ENCODE measurements at places on chromosomes 4 and X. TPM values are rescaled to one million over a fixed set of nuclear protein-coding genes. Genes with fewer than 3 reads are reported as not detected.

IQCM gene
- total RNA-seq, result not detected

DNA sequence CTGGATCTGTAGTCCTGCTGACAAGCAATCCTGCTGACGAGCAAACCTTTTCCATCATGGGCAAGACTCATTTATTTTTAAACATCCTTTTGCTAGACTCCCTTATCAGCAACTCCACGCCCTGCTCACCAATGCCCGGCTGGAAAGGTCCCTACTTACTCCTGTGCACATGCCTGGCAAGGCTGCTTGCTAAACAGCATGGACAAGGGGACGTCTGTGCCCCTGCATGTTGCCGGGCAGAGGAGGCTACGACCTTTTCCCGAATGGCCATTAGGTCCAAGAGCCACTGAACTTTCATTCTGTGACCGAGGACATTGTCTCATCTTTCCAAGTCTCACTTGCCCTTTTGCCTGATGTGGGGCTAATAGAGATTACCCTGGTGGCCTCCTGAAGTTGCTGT, 98.6 kb downstream of the MGST2 start:
- no peaks in the 10 kb centered on the region for H3K36me3 ChIP-seq
- DNase-seq, result no peak
- no peaks in the 10 kb centered on the region for H3K4me1 ChIP-seq
- H3K4me3 ChIP-seq, result no peak overlapping the region
- H3K27me3 ChIP-seq, result no peaks in the 10 kb centered on the region

DNA sequence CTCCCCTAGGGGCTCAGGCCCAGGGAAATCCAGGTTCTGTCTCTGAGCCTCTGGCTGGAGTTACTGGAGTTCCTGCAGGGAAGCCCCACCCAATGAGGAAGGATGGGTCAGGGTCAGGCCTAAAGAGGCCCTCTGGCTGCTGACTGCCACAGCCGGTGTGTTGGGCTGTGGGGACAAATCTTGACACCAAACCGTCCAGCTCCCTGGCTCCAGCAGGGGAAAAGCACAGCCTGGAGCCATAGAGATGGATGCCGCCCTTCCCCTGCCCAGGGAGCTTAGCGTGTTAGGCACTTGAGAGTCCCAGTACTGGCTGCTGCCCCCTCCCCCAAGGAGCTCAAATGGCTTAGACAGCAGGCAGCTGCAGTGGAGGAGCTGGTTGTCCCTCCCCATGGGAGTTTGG, 321.3 kb upstream of the LCORL start:
- H3K4me3 ChIP-seq, result no peak overlapping the region
- DNase-seq, result no peak
- H3K4me1 ChIP-seq, result no peaks in the 10 kb centered on the region
- H3K27ac ChIP-seq, result no peak overlapping the region
- no peaks in the 10 kb centered on the region for H3K36me3 ChIP-seq

DNA sequence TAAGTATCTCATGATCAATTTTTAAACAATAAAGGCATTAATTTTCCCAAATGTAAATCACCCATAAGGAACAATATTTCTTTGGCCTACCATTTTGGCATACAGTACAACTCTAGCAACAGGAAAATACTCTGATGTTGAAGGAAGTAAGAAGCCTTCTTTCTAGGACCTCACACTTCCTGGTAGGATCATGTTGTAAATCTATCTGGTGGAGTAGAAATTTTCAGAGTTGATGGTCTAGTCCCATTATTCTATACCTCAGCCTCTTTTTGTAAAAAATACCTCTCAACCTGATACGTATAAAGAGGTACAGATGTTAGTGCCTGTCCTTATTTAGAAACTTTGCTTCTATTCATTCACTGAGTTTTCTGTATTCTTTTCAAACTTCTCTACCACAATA, 40.2 kb upstream of the GRID2 start:
- no peak overlapping the region for H3K27ac ChIP-seq
- DNase-seq, result no peak
- no peak overlapping the region for H3K4me3 ChIP-seq
- H3K36me3 ChIP-seq, result no peaks in the 10 kb centered on the region
- no peaks in the 10 kb centered on the region for H3K4me1 ChIP-seq
- no peaks in the 10 kb centered on the region for H3K27me3 ChIP-seq

GRCh38 chrX:108114541-108114940, 23.0 kb downstream of the ATG4A start:
- H3K4me3 ChIP-seq, result no peak overlapping the region
- H3K27ac ChIP-seq, result no peak overlapping the region
- no peak for DNase-seq

DNA sequence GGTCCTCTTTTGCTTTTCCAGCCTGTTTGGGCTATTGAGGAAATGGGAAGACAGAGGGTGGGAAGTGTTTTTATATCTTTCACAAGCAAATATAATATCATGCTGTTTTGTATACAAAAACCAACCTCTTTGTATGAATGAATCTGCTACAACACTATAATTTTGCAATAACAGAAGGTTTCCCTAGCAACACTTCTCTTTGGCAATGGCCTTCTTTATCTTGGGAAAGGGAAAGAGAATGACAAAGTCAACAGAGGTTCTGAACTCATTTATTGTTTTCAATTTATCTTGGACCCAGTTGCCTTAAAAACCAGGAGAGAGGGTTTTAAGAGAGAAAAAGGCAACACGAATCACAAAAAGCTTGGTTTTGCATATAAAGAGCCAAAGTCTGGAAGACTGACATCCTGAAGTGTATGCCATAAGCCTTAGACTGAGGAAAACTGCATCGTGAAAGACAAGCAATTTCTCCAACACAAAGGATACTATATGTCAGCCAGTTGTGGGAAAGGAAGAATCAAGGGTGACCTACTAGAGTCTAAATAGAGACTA, 121.8 kb upstream of the FAM241A start:
- no peak for DNase-seq
- no peaks in the 10 kb centered on the region for H3K36me3 ChIP-seq
- H3K4me1 ChIP-seq, result no peaks in the 10 kb centered on the region
- no peak overlapping the region for H3K4me3 ChIP-seq

LRIT3 gene
- total RNA-seq, result 0.23 TPM

DNA sequence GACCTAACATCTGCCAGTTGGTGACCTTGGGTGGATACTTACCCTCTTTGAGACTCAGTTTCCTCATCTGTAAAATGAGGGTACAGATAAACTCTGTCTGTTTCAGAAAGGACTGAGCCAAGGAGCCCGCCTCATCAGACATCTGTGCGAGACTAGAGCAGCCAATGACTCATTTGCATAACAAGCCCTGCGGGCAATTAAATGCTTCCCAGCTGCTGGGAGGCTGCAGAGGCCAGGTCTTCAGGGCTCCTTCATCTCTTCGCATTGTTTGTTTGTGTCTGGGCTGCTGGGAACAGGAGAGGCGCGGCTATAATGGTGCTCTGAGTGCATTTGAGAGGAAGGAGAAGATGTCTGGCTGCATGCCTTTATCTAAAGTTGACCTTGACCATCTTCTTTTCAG, 85.0 kb downstream of the ADRA2C start:
- H3K36me3 ChIP-seq, result no peaks in the 10 kb centered on the region
- no peak overlapping the region for H3K4me3 ChIP-seq
- no peaks in the 10 kb centered on the region for H3K4me1 ChIP-seq
- no peak overlapping the region for H3K27ac ChIP-seq

SH3TC1 gene
- 40.3 TPM for total RNA-seq

DNA sequence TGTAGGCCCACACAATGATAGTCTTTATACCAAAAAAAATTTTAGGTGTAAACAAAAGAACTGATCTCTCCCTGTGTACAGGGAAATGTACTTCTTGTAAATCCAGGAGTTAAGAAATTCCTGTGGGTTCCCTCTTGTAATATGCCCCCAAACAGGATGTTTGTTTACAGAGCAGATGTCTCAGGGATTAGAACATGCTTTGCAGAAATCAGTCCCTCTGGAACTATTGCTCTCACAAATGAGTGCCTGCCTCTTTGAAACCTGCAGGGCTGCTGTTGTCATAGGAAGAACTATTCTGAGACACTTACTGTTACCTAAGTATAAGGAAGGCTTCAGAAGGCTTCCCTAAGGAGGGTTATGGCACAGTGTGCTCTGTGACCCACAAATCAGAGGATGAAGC, 35.6 kb downstream of the PAK3 start:
- no peaks in the 10 kb centered on the region for H3K27me3 ChIP-seq
- H3K36me3 ChIP-seq, result no peaks in the 10 kb centered on the region
- no peak for DNase-seq
- H3K4me3 ChIP-seq, result no peak overlapping the region
- no peak overlapping the region for H3K27ac ChIP-seq

SLITRK4 gene
- not detected for total RNA-seq

- no peak for DNase-seq
- no peaks in the 10 kb centered on the region for H3K4me1 ChIP-seq
- no peaks in the 10 kb centered on the region for H3K36me3 ChIP-seq
- no peak overlapping the region for H3K27ac ChIP-seq
- no peaks in the 10 kb centered on the region for H3K27me3 ChIP-seq
- no peak overlapping the region for H3K4me3 ChIP-seq
These were observed 1672.7 kb upstream of the PCDH7 start for GRCh38 chr4:29047341-29048041.

DAPP1 gene
- total RNA-seq, result 14.3 TPM

GRCh38 chrX:46202733-46203514, 342.3 kb downstream of the ZNF674 start:
- no peak for DNase-seq
- no peaks in the 10 kb centered on the region for H3K36me3 ChIP-seq
- no peaks in the 10 kb centered on the region for H3K27me3 ChIP-seq
- no peak overlapping the region for H3K27ac ChIP-seq

CENPVL1 gene
- not detected for total RNA-seq

Measured in T-cell (primary cell).